HT-29 (cell line): ENCODE measurements at places on chromosomes 12 and 14.
A peak's percentile ranks its signal among the peaks of the same experiment; 100 is the strongest.

GRCh38 chr12:120961604-120962531, 16.5 kb upstream of the HNF1A start:
- peak; percentile 74 for DNase-seq

DNA sequence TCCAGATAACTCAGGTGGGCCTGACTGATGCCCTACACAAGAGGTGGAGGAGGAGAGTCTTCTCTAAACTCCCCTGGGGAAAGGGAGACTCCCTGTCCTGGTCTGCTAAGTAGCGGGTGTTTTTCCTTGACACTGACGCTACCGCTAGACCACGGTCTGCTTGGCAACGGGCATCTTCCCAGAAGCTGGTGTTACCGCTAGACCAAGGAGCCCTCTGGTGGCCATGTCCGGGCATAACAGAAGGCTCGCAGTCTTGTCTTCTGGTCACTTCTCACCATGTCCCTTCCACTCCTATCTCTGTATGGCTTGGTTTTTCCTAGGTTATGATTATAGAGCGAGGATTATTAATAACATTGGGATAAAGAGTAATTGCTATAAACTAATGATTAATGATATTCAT, 965.5 kb downstream of the TMEM121 start:
- DNase-seq, result peak; percentile 7

DNA sequence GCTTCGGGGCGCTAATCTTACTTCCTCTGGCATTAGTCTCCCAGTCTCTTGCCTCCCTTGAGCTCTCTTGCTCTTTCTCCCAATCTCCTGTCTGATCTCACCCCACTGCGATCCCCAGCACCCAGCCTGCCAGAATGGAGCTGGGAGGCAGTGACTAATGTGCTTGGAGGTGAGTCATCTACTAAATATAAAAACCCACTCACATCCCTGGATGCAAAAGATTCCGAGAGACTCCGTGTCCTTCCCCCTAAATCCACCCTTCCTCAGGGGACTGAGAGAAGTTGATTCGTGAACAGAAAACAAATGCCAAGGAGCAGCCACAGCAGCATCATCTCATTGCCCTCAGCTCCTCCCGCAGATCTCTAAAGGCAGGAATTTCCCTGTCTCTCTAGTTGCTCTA, 45.7 kb upstream of the KCNA5 start:
- no peak for DNase-seq

DNA sequence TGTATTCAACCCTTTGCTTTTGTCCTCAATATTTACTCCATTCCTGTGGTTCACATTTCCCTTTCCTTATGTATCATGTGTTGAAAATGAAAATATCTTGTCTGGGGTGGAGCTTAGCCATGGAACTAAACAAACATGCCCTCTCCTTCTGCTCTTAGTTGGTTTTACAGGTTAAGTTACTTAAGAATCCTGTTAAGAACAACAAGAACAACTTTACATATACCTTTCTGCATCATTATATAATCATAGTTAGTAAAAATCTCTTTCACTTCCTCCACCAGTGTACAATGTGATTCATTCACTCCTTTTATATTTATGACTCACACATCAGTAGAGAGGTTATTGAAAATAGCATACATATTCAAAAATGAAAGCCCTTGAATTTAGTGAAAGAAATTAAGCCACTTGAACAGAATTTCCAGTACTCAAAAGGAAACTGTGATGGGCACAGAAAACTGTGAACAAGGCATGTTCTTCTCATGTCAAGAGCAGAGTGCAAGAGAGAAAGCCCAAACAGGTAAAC, 307.7 kb downstream of the CCDC91 start:
- DNase-seq, result peak; percentile 67

GRCh38 chr12:123122626-123123025, 28.3 kb downstream of the PITPNM2 start:
- no peak for DNase-seq
